ENCODE measurements at places on chromosomes 3 and 15.

DNA sequence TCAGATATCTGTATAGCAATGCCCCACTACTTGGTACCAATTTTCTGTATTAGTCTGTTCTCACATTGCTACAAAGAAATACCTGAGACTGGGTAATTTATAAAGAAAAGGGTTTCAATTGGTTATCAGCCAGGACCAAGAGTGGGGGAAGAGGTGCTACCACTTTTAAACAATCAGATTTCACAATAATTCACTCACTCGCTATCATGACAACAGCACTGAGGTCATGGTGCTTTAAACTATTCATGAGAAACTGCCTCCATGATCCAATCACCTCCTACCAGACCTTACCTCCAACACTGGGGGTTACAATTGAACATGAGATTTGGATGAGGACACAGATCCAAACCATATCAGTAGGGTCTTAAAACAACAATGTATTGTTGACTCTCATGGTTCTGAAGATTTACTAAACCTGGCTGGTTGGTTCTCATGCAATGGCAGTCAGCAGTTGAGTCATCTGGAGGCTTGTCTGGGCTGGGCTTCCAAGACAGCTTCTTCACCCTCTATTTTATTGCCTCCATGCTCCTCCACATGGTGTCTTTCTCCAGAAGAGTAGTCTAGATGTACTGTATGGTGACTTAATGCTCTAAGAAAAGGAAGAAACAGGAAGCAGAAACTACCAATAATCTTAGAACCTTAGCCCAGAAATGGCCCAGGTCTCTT, 21.2 kb upstream of the TM4SF4 start:
- no peak for DNase-seq

- no peak for DNase-seq
Measured at GRCh38 chr3:89446593-89446992, 339.2 kb downstream of the EPHA3 start.

DNA sequence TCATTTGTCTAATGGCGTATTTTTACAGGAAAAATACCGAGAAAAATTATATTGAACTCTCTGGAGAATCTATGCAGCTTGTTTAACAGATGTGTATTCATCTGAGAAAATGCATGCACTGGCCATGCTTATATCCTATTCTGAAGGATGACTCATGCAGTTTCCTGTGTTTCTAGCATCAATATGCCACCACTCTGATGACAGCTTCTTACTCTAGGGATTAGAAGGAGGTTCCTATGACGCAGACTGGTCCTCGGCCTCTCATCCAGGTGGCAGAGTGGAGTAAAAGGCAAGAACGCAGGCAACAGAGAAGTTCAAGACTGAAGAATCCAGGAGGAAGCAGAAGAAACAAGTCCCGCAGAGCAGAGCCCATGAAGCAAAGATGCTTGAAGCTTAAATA, 910.0 kb upstream of the ROBO1 start:
- no peak for DNase-seq

- no peak for DNase-seq
Measured at GRCh38 chr15:57321485-57321884, 54.8 kb upstream of the CGNL1 start.

GRCh38 chr3:156718622-156719306, 44.4 kb downstream of the TIPARP start:
- no peak for DNase-seq
